Activated CD4-positive, alpha-beta T cell treated with anti-CD3 and anti-CD28 coated beads, Interleukin-2, amount 50 U/mL, for 48 hours (primary cell): ENCODE measurements at places on chromosomes 1 and 21.

GRCh38 chr1:245677461-245678240 is 522.9 kb downstream of the KIF26B start:
- no peak for DNase-seq

DNA sequence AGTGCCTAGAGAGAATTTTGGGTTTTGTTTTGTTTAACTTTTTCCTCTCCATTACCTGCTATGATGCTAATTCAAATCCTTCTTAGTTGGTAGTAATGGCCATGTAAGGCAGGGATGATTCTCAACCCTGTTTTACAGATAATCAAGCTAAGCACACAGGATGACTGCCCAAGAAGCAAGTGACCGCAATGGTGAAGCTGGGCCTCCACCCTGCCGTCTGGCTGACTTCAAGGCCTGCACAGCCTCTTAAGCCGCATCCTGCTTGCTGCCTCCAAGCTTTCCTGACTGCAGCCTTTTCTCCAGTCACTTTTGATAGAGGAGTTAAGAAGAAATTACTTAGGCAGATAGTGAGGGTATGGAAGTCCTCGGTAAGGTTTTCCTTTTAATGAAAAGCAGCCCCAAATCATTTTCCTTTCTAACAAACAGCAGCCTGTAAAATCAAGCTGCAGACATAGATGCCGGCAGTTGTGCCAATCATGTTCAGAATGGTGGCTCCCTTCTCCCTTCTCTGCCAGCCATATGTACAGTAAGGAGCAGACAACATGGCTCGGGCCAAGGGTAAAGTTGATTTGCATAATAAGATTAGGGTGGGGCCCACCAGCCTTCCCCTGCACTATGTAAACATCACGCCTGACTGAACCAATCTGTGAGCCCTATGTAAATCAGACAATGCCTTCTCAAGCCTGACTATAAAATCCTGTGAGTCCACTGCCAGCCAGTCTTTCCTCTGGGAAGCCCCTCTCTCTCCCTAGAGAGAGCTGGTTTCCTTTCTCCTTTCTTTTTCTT is 8.8 kb upstream of the CTBS start:
- no peak for DNase-seq

- no peak for DNase-seq
These were observed 66.1 kb downstream of the NFASC start for GRCh38 chr1:204936765-204937164.

DNA sequence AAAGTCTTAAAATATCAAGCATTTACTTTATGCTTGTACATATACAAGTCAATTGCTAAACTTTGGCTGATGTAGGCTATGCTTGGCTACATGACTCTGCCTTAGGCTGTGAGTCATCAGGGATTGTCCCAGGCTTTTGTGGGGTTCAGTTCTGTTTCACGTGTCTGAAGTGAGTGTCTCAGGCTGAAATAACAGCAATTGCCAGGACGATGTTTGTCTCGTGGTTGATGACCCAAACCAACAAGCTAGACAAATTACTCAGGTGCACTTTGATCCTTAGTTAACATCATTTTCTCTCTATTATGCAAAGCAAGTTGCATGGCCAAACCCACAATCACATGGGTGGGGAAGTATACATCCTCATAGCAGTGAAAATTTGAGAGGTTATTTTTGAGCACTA is 410.1 kb downstream of the BRINP3 start:
- DNase-seq, result no peak

DNA sequence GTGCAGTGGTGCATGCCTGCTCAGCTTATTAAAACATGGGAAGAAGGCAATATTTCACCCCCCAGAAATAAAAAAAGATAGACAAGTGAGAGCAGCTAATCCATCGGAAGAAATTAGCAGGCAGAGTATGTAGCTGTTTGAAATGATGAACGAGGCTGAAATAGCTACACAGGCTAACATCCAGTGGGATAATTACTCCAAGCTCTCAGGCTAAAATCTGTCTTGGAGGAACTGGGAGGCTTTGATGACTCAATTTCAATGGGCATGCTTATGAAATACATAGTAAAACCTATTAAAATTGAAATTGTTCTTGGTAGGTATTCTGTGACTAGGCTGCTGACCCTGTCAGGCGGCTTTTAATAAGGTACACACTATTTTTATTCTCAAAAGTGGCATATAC is 84.1 kb upstream of the RRP15 start:
- DNase-seq, result no peak

- DNase-seq, result no peak
These were observed 59.2 kb downstream of the KRTAP19-8 start for GRCh38 chr21:30979054-30979453.

GRCh38 chr1:223609977-223610376 is 55.5 kb downstream of the CAPN8 start:
- no peak for DNase-seq

DNA sequence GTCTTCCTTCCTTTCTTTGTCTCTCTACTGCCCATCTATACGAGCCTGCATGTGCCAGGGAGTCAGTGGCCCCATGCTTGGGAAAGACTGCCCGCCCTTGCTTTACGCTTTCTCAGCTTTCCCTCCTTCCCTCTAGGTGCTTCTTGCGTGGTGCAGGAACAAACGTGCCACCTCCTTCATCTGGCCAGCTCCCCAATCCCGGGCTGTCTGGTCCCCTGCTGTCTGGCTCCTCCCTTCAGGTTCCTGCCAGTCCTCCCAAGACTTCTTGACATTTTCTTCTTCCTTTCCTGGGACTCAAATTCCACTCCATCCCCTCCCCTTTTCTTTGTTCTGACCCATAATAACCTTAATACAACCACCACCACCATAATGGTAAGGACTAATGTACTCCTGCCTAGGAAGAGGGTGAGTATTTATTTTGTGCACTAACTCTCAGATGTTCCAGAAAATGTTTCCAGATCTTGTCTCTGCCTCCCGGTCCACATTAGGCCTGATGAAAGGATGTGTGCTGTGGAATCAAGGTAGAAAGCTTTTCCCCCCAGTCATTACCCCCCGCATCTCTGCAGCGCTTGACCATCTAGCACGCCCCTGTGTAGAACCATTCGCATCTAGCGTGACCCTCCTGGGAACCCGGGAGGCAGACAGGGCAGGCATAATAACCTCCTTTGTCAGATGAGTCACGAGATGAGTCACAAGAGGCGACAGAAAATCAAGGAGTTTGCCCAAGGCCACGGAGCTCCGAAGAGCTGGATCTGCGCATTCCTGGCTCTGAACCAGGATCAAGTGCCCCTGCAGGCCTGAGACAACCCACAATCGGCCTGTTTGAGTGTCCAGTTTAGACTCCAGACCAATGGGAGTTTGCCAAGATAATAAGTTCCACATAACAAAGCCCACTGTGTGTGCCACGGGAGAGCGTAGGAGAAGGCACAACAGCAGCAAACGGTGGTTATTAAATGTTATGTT is 60.1 kb upstream of the NEK2 start:
- DNase-seq, result no peak

- DNase-seq, result no peak
These were observed 113.9 kb downstream of the TOMM20 start for GRCh38 chr1:235014756-235015155.

DNA sequence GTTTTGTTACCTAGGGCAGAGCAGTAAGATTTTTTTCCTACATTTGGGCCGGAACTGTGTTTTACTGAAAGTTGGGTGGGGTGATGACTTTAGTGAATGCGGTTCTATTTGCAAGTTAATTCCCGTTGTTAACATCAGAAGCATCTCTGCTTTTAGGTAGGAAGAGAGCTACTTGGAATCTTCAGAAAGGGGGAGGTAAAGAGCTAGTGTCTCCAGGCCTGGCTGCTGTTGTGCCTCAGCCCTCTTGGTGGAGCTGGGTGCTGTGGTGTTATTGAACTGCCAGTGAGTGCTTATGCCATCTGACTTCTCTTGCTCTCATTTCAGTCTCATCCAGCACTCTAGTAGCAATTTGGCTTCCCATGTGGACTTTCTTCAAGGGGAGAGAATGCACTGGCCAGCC is 3.4 kb downstream of the KDM4A start:
- no peak for DNase-seq

GRCh38 chr1:115332813-115333608 is 5.0 kb downstream of the NGF start:
- no peak for DNase-seq

DNA sequence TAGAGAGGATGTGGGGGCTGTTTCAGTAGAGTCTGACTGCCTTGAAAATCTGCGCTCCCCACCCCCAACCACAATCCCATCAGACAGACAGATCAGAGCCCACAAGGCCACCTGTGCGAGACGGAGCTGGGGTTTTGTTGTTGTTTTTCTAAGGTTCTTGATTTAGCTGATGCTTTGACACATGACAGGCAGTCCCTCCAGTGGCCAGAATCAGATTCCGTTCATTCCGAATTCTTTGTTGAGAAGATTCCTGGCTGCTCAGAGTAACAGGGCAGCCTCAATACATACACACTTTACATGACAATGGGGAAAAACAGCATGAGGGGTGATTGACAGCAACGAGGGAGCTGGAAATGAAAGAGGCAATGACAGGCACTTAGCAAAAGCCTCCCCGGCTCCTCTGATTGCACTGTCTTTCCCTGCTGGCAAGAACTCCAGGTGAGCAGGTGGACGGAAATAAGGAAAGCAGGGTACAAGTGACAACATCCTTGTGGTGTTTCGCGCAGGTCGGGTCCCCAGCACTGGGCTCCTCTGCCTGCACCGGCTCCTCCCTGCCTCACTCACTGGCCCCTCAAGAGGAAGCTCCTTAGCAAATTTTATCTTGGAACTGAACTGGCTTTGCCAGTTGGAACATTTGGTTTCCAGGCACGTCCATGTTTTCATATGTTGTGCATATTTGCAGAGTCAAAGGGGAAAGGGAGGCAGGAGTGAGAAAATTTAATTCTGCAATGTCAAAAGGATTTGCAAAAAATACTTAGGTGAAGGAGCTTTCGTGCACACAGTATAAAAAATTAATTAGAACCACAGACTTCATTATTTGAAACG is 148.7 kb downstream of the PGBD5 start:
- DNase-seq, result no peak

DNA sequence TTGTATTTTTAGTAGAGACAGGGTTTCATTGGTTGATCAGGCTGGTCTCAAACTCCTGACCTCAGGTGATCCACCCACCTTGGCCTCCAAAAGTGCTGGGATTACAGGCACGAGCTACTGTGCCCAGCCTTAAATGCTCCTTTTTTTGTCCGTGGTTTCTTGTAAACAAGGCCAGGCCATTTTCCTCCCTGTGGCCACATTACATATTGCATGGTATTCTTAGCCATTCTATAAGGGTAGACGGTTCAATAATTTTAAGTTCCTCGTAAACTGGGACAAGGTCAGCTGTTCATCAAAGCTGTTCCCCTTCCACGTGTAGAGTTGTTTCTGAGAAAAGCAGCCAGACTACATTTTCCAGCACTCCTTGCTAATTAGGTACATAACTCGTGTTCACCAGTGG is 10.3 kb upstream of the LUZP1 start:
- no peak for DNase-seq

DNA sequence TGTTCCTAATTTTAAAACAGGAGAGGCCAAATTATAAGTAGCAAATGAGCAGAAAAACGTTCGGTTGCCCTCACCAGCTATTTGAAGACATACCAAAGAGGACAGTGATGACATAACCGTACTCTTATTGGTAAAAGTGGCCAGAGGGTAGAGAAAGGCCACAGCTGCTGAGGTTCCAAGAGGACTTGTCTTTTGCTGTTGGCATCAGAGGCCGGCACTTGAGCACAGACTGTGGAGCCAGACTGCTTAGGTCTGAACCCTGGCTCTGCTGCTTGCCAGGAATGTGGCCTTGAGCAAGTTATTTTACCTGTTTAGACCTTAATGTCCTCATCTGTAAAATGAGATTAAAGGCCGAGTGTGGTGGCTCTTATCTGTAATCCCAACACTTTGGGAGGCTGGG is 14.9 kb downstream of the ETV3L start:
- DNase-seq, result no peak

- DNase-seq, result no peak
These were observed 311.6 kb downstream of the RPS6KC1 start for GRCh38 chr1:213362598-213362997.

DNA sequence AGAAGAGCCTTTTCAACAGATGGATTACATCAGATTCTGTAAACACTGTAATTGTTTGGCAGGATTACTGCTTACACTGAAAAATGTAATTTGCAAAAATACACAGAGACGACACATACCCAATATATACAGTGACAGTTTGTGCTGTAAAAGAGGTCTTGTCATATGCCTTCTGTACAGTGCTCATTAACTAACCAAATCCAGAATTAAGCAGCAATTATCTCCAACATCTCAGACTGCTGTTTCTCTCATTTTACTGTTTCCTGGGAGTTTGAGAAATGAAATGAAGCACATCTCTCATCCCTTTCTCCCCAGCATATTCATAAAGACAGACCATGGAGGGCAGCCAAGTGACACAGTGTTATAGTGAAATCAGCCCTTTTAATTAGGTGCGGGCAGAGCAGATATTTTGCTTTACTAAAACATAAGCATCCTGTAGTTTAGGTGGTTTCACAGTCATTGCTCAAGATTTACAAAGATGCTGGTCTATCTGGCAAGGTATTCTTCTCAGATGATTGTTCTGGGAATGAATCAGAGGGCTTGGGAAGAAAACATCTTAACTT is 618.4 kb upstream of the USP24 start:
- DNase-seq, result no peak

DNA sequence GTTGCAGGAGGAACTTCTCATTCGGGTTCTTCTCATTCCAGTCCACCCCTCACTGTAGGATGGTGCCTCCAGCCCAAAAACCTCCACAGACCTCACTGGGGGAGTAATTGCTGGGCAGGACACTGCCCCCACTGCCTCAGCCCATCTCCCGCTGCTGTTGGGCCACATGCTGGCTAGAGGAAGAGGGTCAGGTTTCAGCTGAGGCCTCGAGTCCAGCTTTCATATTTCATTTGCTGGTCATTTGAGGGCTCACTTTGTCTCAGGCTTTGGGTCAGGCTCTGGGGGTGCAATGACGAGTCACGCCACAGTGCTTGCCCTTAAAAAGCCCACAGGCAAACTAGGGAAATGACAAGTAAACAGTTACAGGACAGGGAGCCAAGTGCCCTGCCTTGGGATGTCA is 9.3 kb downstream of the CDK18 start:
- no peak for DNase-seq

DNA sequence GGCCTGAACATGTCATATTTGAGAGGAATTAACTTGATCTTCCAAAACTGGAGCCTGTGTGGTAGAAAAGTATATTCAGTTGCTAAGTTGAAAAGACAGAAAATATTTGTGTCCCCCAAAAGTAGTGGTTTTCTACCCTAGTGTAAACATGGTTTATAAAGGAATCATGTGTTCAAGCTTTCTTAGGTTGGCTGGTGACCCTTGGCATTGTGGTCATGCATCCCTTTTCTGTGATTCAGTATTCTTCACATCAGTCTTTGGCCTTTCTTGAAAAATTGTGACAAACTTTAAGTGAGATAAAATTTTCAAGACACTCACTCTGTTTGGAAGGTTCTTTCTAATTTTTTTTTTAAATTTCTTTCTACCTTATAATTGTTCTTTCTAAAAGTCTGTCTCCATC is 193.2 kb downstream of the DHRS3 start:
- no peak for DNase-seq

DNA sequence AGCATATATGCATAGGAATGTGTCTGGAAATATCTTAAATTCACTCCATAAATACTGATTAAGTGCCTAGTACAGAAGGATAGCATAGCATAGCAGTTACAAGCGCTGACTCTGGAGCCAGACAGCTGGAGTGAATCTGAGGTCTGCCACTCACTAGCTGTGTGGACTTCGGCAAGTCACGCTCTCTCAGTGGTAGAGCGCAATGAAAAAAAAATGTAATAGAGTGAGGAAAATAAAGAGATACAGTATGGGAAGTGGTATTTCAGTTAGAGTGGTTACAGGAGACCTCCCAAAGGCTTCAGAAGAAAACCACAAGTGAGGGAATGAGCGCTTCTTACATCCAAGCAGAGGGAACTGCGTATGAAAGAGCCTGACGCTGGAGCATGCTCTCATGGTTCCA is 338.9 kb upstream of the PRMT6 start:
- DNase-seq, result no peak

- no peak for DNase-seq
These were observed at the start of gene KRTAP15-1 for GRCh38 chr21:30439975-30440374. KRTAP15-1 (plus strand) TSS chr21:30440275; CDS start chr21:30440328, 53 bp downstream.
